ENCODE measurements at places on chromosomes 3 and 15.

- no peak for DNase-seq
These were observed 267.3 kb upstream of the SLITRK3 start for GRCh38 chr3:165463531-165463930.

- DNase-seq = no peak
These were observed 194.7 kb downstream of the LPP start for GRCh38 chr3:188348435-188349244.

DNA sequence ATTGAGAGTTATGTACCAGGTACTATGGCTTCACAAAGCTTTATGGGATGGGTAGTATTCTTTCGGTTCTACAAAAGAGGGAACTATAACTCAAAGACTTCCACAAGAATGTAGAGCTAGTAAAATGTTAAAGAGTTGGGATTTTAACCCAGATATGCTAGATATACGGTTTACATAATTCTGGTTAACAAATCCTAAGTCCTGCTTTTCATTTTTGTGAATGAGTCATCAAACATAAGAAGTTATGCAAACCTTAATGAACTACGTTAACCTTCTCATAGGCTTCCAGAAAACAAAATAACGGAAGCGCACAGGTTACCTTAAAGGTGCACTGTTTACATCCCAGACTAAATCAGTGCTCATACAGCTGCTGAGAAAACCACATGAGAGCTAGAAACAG is 1049.3 kb downstream of the MCTP2 start:
- no peak for DNase-seq

DNA sequence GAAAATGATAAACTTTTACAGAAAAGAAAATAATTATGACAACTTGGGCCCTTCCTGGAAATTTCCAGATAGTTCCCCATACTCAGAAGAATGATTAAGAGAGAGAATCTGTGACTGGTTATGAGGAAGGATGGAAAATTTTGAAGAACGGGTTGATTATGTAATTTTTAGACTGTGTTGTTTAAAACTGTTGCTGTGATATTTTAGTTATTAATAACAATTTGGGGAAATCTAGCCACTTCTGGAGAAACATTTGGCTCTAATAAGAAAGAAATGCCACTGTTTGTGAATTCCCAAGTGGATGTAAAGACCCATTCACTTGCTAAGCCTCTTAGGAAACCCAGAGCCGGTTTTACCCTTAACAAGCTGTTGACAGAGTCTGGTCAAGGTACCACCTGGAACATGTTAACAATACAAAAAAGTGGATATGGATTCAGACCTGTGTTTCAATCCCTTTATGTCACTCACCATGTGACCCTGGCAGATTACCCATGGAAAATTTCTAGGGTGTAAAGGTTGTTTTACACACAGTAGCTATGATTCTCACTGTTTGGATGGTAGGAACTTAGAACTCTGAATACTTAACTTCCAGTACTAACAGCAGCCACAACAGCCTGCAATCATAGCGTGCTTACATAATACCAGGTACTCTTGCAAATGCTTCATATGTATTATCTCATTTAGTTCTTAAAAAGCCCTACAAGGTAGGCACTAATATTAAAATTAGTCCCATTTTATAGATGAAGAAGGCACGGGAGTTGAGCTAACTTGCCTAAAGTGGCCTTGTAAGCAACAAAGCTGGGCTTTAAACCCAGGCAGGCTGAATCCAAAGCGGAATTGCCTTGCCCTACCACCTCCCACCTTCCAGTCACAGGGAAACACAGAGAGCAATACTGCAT is 32.0 kb downstream of the ZBTB38 start:
- no peak for DNase-seq

GRCh38 chr3:46416125-46416810 is 9.2 kb downstream of the CCRL2 start:
- DNase-seq = no peak

DNA sequence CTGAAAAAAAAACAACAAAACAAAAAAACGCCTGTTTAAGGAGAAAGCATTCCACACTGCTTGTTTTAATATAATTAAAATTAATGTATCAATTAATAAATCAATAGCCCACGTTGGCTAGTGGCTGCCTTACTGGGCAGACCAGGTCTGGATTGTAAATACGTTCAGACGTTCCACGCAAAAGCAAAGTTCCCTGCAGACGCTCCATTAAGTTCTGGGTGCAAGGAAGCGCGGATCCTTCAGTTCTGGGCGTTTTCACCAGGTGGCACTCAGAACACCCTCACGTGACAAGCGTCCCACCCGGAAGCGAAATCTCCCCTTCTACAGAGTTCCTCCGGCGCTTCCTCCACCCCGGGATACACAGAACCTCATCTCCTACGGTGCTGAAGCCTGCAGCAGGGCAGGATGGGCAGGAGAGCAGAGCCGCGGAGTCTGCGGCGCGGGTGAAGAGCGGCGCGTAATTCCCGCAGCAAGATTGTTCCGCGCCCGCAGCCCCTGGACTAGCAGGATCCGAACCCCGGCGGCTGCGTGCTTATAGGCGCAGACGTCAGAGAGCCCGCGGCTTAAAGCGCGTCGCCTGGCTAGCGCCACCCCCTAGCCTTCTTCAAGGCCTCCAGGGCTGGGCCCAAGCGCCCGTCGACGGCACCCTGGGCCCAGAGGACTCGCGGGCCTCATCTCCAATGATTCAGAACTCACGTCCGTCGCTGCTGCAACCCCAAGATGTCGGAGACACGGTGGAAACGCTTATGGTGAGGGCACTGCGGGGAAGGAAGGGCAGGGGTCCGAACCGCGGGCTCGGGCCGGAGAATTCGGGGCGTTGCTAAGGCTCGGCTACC is at the start of gene SLC25A38:
Gene SLC25A38 (plus strand): TSS at position 326 of the 836 bp plus-strand sequence. CDS start 355 bp downstream, at position 681.
- DNase-seq = no peak
